Myocyte (in vitro differentiated cells): ENCODE measurements at places on chromosomes 16 and 17. TPM values are rescaled to one million over a fixed set of nuclear protein-coding genes. Genes with fewer than 3 reads are reported as not detected.

TBC1D3G gene
- total RNA-seq: not detected in 2 replicates

MGAT5B gene
- 0.11 TPM in 1 of 2 replicates, not detected in the other for total RNA-seq

CLEC3A gene
- total RNA-seq: not detected in 2 replicates

CTRB1 gene
- 3.4 and 4.5 TPM in 2 replicates for total RNA-seq

KRTAP9-4 gene
- total RNA-seq: not detected in 2 replicates

ASIC2 gene
- 0.13 and 2.0 TPM in 2 replicates for total RNA-seq

GFAP gene
- total RNA-seq: 0.68 and 2.3 TPM in 2 replicates

ZC3H7A gene
- 28.2 and 48.2 TPM in 2 replicates for total RNA-seq

NDRG4 gene
- 45.2 and 45.3 TPM in 2 replicates for total RNA-seq

ZNF747 gene
- 11.9 and 14.0 TPM in 2 replicates for total RNA-seq

HES7 gene
- total RNA-seq: 0.16 and 0.53 TPM in 2 replicates

CPHXL2 gene
- total RNA-seq: not detected in 2 replicates

NR1D1 gene
- 9.5 and 10.8 TPM in 2 replicates for total RNA-seq

KRT27 gene
- total RNA-seq: not detected in 2 replicates

RASL10B gene
- total RNA-seq: 1.1 and 1.3 TPM in 2 replicates

TPSD1 gene
- total RNA-seq: not detected in 2 replicates

SPAG5 gene
- total RNA-seq: 2.2 and 4.3 TPM in 2 replicates

CACNG4 gene
- total RNA-seq: 0.05 TPM in 1 of 2 replicates, not detected in the other

CTF1 gene
- 4.2 and 5.6 TPM in 2 replicates for total RNA-seq

PIMREG gene
- 1.0 and 5.3 TPM in 2 replicates for total RNA-seq
